Aorta (tissue), 5 donors: ENCODE measurements at places on chromosomes 7 and 10.

- no peak for DNase-seq
Measured at GRCh38 chr10:34102893-34103506, 712.1 kb downstream of the PARD3 start.

- DNase-seq = no peak
Measured at GRCh38 chr10:97136756-97137155, 49.0 kb downstream of the SLIT1 start.

- no peak for DNase-seq
Measured at GRCh38 chr10:14180911-14181566, 149.7 kb downstream of the FRMD4A start.

- DNase-seq = peak; percentile 73
Measured at GRCh38 chr10:14953424-14954000, 384 bp downstream of the DCLRE1C start.

- no peak for DNase-seq
Measured at GRCh38 chr7:139393621-139394211, 34.0 kb downstream of the LUC7L2 start.

- DNase-seq = no peak
Measured at GRCh38 chr7:18491871-18492270, 3.7 kb upstream of the HDAC9 start.

GRCh38 chr7:50552921-50553320, 12.3 kb downstream of the DDC start:
- DNase-seq = no peak

- DNase-seq = no peak
Measured at GRCh38 chr10:88165849-88166271, 302.4 kb downstream of the PTEN start.

GRCh38 chr7:55224111-55224510, 141.0 kb upstream of the LANCL2 start:
- DNase-seq = no peak

DNA sequence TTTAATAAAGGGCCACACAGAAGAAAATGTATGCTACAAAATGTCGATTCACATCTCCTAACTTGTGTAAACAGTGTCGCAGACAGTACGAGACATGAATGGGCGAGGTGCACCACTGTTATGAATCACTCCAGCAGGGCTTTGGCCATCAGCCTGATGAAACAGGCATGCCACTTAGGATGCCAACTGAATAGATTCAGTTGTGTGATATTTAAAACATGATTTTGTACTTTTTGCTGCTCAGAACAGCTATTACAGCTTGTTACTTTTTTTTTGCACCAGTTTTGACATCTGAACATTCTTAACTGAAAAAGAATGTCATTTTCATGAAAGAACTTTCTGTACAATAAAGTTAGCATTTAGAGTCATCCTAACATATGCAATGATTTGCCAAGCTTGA, 138.1 kb downstream of the VTI1A start:
- no peak for DNase-seq

- DNase-seq = no peak
Measured at GRCh38 chr10:91976317-91977051, 52.9 kb downstream of the BTAF1 start.

DNA sequence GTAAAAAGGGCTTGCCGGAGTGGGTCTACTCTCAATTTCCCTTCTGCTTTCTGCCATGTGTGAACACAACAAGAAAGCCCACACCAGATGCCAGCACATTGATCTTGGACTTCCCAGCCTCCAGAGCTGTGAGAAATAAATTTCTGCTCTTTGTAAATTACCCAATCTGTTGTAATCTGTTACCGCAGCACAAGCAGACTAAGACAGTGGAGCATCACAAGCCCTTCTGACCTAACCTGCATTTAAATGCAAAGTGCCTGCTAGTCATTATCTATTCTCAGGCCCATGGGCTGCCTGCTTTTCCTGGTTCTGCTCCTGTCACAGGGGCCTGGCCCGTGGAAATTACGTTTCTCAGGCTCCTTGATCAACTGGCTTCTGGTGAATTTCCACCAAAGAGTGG, 199.3 kb upstream of the AUTS2 start:
- no peak for DNase-seq

DNA sequence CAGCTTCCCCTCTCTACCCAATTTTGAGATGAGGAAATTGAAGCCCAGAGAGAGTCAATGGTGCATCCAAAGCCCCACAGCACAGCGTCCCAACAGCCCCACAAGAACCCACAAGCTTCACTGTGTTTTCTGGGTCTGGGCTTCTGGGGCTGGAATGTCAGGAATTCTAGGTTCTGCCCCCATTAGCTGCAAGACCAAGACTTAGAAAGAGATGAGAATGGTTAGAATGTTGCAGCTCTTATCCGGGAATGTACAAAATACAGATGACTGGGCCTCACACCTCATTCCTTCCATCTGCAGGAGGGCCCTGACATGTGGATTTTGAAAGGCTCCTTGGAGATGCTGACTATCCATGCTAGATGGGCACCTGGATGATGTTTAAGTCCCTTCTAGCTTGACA, 6.0 kb upstream of the SGPL1 start:
- no peak for DNase-seq

DNA sequence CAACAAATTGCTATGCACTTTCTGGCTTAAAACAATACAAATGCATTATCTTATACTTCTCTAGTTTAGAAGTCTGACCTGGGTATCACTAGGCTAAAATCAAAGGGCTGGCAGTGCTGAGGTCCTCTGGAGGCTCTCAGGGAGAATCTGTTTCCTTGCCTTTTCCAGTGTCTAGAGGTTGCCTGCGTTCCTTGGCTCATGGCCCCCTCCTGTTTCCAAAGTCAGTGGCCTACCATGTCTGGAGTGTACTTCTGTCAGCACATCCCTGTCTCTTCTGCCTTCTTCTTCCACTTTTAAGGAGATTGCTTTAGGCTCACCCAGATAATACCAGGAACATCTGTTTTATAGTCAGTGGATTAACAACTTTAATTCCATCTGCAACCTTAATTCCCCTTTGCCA, 52.4 kb downstream of the CCNY start:
- no peak for DNase-seq

DNA sequence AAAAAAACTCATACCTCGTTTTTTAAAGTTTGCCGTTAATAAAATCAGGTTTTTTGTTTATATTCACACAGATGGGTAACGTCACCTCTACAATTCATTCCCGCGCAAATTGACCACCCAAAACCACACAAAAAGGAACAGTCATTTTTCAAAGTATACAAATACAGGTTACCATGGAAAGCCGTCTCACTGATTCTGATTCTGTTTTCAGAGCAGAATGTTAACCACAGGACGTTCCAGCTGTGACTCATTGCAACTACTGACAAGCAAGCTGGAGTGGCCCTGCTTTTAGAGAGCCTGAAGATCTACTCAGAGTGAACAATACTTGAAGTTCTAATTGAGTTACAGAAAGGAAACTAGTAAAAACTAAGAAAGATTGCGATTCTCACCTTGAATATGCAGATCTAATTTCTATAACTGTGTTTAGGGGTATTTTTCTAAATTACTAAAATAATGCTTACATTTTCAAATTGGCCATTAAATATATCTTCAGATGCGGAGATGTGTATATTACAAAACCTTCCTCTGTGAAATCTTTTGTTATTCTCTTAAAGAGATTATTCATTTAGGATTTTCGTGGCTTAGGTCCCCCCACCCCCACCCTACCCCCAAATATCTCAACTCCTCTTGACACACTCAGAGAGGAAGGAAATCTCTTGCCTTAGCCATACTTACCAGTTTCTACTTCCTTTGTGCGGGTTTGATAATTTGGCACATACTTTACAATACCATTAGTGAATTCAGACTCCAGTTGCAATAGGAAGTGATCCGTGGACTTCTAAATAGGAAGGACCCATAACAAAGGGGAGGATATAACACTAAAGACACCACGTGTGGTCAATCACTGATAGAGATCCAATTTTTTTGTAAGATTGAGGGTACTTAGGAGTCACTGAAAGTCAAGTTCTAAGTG, 106.0 kb downstream of the CUBN start:
- DNase-seq = peak; percentile 78

DNA sequence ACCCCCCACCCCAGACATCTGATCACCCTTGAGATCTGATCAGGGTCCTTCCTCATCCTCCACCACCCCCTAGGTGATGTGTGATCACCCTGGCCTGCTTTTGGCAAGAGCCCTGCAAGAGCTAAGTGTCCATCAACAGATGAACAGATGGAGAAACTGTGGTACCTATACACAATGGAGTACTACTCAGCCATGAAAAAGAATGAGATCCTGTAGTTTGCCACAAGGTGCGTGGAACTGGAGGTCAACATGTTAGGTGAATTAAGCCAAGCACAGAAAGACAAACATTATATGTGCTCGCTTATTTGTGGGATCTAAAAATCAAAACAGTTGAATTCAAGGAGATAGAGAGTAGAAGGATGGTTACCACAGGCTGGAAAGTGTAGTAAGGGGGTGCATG, 209.1 kb downstream of the USP6NL start:
- DNase-seq = no peak

DNA sequence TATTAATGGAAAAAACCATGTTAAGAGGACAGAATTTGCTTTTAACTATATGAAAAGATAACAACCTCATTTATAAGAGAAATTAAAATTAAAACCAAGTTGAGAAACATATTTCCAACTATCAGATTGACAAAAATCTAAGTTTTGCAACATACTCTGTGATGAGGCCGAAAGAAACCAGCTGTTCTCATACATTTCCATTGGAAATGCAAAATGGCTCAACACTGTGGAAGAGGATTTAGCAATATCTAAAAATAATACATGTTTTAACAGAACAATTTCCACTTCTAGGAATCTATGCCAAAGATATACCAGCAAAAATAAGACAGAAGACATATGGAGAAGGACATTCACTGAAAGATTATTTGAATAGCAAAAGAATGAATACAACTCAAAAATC, 268.8 kb downstream of the DYNC1I1 start:
- no peak for DNase-seq

DNA sequence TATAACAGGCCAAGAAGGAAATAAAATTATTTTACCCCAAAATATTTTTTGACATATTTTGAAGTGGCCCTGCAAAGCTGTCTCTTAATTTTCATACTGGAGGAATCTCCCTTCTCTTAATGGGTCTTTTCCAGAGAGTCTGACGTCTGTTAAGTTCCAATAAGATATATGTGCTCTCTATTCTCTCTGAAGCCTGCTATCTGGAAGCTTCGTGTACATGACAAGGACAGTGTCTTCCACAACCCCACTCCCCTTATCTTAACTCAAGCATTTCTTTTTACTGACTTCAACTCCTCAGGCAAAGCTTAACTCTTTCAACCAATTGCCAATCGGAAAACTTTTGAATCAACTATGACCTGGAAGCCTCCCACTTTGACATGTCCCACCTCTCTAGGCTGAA, 29.2 kb upstream of the IL15RA start:
- DNase-seq = no peak

DNA sequence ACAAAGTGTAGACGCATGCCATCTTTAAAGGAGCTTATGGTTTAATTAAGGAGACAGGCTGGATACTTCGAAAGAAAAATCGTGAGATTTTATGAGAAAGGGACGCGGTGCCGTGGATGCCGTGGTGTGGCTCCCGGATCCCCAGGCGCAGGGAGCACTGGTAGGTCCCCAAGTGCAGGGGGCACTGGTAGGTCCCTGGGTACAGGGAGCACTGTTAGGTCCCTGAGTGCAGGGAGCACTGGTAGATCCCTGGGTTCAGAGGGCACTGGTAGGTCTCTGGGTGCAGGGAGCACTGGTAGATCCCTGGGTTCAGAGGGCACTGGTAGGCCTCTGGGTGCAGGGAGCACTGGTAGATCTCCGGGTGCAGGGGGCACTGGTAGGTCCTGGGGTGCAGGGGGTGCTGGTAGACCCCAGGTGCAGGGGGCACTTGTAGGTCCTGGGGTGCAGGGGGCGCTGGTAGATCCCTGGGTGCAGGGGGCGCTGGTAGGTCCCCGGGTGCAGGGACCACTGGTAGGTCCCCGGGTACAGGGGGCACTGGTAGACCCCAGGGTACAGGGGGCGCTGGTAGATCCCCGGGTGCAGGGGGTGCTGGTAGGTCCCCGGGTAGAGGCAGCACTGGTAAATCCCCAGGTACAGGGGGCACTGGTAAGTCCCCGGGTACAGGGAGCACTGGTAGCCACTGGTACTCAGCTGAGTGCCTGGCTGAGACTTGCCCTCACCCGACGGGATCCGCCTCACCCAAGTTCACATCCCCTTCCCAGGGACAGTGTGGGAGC, 14.1 kb downstream of the PRKAG2 start:
- peak; percentile 55 for DNase-seq

DNA sequence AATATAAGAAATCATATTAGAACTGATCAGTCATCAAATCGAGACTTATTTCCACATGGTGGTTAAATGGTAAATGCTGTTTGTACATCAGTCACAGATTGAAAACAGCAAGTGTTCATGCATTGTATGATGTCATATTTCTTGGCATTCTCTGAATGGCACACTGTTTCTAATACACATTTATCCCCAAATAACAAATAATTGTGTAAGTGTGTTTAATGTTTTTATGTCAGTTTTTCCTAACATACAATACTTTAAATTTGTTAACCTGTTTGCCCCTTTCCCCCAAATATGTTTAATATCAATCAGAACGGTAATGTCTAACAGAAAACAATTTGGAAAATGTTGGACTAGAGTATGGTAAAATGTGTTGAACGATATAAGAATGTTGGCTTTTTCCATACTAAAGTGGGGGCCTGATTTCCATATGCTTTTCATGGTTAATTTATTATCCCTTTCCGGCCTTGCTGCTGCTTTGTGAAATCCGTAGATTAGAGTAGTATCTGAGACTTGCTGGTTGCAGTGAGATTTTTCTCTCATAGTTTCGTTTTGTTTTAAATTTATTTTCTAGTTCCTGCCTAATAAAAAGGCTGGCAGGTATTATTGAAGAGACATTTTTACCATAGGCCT, 23.7 kb downstream of the RAB18 start:
- no peak for DNase-seq

DNA sequence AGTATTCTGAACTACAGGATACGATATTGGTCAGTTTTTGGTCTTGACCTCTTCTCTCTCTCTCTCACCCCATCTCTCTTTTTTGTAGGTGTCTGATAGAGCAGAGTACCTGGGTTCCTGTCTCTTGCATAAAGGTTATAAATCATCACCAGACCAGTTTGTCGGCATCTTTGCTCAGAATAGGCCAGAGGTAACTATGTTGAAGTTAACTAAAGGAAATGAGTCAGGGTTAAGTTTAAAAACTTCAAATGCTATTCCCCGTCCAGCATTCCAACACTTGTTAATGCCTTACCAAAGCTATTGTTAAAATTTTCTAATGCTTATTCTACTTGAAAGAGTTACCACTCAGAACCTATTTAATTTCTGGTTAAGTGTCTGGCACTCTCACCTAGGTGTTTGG, 30.7 kb downstream of the ACSL5 start:
- no peak for DNase-seq

- DNase-seq = no peak
Measured at GRCh38 chr7:86733783-86734182, 90.1 kb downstream of the GRM3 start.

- DNase-seq = no peak
Measured at GRCh38 chr7:149662591-149663095, 110.7 kb downstream of the ZNF467 start.

DNA sequence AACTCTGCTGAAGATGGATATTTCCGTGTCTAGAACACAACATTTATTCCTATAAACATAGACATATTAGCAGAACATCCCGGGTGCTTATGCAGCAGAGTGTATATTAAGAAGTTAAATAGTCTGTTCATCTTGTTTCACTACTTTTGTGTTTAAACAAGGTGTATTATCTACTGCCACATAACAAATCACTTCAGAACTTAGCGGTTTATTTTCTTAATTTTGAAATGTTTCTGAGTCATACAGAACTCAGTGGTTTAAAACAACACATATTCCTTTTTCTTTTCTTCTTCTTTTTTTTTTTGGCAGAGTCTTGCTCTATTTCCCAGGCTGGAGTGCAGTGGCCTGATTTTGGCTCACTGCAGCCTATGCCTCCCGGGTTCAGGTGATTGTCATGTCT, 25.8 kb downstream of the DENND10 start:
- DNase-seq = no peak

- peak; percentile 78 for DNase-seq
Measured at GRCh38 chr10:123995461-123996131, 97.8 kb downstream of the CHST15 start.
